Kidney (tissue), 22 donors: ENCODE measurements at places on chromosomes 11 and 22. TPM values are rescaled to one million over a fixed set of nuclear protein-coding genes. Genes with fewer than 3 reads are reported as not detected.

The P4HA3 gene
- polyA plus RNA-seq: 0.39 TPM

The OR4C11 gene
- polyA plus RNA-seq: not detected

The PKNOX2 gene
- polyA plus RNA-seq: 1.5 TPM

The APOL6 gene
- polyA plus RNA-seq: 5.5 TPM

The RASL10A gene
- 0.73 TPM for polyA plus RNA-seq

DNA sequence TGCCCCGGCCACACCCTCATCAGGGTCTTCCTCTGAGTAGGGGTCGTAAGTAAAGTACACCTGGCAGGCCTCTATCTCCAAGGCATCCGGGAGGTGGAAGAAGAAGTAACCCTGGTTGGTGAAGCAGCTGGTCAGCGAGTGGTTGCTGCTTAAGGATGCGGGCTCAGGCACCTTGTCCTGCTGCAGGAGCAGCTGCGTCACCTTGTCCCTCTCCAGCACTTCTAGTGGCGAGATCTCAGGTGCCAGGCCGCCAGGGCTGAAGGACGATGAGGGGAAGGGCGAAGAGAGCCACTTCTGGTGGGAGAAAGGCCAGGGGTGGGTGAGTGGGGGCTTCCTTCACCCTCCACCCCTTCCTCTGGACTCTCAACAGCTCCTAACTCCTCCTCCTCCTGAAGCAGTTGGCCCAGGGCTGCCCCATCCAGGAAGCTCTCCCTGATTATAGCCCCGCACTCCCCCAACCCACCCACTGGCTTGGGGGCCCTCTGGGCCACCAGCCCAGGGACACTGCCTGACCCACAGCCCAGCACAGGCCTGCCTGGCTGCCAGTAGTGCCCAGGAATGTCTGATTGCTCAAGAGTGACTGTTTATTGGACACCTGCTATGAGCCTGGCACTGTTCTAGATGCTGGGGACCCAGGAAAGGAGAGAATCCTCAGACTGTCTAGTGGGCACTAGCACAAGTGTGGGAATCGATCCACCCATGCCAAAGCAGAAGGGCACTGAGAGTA, 19.2 kb upstream of the TMPRSS6 start:
- DNase-seq: no peak

DNA sequence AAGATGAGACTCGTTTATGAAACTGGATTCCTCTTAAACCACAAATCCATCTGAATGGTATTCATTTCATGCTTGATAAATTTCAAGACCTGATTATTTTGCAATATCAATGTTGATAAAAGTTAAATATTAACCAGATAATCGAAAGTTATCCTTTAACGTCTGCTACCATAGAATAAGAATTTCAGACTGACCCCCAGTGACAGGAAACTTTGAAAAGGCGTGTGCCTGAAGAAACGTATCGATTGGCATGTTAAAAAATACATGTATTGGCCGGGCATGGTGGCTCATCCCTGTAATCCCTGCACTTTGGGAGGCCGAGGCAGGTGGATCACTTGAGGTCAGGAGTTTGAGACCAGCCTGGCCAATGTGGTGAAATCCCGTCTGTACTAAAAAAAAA, 13.9 kb downstream of the SCGB1A1 start:
- DNase-seq: no peak

- no peak for DNase-seq
Observed at GRCh38 chr11:13955971-13956421, 6.5 kb upstream of the SPON1 start.
